ENCODE measurements at places on chromosomes 12 and 14.
A peak's percentile ranks its signal among the peaks of the same experiment; 100 is the strongest.

GRCh38 chr14:30680036-30680435 is 57.9 kb downstream of the SCFD1 start:
- DNase-seq, result no peak

GRCh38 chr12:47218191-47218654 is 138.5 kb upstream of the AMIGO2 start:
- DNase-seq, result no peak

DNA sequence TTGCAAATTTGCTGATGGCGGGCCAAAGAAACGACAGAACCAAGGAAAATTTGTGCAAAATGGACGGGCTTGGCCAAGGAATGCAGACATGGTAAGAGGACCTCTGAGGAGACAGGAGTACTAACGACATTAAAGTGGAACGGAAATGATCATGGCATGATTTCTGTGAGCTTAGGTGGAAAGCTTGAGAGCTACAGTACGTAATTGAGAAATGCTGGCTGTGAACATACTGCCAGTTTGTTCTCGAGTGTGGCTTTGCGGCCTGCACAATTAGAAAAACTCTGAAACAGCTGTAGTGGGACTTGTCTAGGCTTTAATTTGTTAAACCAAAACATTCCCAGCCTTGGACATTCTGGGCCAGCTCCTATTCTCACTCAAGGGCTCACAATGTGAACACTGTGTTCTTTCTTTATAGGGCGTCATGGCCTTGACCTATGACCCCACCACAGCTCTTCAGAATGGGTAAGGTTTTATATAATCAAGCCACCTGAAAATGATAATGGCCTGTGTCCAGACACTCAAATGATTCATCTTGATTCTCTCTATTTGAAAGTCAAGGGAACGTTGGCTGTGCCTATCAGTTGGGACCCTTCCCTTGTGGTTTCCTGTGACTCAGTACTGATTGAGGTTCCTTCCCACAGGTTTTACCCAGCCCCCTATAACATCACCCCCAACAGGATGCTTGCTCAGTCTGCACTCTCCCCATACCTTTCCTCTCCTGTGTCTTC is 48.5 kb downstream of the BAZ2A start:
- DNase-seq, result peak; percentile 32

DNA sequence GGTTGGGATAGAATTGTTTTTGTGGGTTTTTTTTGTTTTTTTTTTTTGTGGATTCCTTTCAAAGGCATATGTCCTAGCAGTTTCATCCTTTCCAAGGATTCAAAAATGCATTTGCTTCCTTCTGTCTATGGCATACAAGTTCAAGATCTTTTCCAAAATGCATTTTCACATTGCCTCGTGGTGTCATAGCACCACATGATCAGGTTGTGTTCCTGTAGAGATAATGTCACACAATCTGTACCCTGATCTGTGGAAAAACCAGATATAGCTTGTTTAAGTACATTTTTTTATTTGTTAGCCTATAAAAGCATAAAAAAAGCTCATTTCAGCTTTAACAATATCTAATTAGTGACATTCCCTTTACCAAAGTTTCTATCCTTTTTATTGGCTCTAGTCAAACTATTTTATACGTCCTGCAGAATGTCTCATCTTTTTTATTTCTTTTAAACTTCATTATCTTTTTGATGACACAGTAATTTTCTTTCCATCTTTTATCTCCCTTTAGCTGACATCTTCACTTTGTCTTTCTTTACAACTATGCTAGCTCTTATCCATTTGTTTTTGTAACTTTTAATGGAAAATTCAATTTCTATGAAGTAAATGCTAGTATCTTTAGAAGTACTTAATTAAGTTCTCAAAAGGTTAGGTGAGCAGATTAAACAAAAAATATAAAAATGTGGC is 106.0 kb upstream of the NOVA1 start:
- DNase-seq, result no peak

GRCh38 chr14:72892103-72892878 is 1.6 kb downstream of the DPF3 start:
- DNase-seq, result peak; percentile 28

GRCh38 chr14:106490442-106490841 is 964.1 kb downstream of the TMEM121 start:
- DNase-seq, result no peak

GRCh38 chr12:54522243-54522642 is 24.7 kb downstream of the NCKAP1L start:
- DNase-seq, result peak; percentile 73

GRCh38 chr14:45373877-45374276 is 120.9 kb upstream of the MIS18BP1 start:
- no peak for DNase-seq

- no peak for DNase-seq
These were observed 431.3 kb downstream of the NPAS3 start for GRCh38 chr14:33369972-33370371.

DNA sequence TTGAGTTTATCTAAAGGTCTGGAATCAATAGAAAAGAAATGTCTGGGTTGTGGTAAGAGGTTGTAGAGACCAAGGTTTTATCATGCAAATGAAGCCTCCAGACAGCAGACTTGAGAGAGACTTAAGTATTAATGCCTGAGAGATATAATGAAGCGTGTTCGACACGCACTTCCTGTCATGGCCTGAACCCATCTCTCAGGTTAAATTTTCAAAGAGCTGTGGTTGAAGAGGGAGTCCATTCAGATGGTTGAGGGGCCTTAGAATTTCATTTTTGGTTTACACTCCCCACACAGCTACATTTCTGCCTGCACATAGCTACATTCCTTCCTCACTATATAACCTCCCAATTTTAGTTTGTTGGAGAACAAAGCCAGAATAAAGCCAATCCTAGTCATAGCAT is 10.1 kb upstream of the CLEC12A start:
- no peak for DNase-seq

DNA sequence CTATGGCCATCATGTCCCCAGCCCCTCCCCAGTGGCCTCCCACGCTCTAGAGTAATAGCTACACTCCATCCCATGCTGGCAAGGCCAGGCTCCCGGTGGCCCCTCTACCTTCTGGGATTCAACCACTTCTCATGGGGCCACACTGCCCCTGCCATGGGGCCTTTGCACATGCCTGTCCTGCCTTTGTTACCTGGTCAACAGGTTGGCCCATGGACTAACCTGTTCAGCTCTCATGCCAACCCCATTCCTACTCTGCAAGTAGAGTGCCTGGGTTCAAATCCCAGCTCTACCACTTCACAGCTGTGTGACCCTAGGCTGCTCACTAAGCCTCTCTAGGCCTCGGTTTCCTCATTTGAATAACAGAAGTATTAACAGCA is 98.5 kb downstream of the RFLNA start:
- DNase-seq, result no peak

DNA sequence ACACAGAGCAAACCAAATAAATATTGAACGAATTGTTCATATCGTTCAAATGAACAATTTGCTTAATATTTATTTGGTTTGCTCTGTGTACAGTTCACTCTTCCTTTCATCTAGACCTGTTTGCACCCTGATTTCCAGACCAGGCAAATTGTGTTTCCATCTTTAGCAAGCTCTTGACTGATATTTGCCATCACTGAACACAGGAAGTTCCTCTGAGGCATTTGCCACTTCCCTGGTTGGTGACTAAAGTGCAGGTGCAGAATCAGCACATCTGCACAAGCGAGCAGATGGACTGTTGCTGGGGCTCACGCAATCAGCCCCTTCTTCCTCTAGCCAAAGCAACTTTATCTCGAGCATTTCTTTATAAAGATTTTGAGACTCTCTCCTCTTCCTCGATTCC is 112.9 kb downstream of the DAAM1 start:
- DNase-seq, result no peak

DNA sequence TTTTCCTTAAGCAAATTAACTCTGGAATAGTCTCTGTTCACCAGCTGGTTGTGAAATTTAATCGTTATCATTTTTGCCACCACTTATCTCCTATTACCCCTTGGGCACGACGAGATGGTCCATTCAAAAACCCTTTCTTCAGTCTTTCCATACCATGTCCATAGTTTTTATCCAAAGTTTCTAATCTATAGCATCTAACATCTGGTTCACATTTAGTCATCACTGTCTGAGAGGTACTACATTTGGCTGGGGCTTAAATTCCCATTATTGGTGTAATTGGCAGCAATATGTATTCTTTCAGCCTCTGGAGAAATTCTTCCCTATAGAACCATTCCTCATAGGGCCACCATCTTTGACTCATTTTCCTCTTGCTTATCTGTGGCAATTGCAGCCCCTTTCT is 163.5 kb downstream of the CCER1 start:
- no peak for DNase-seq

- peak; percentile 40 for DNase-seq
These were observed 1.1 kb upstream of the PPP1R13B start for GRCh38 chr14:103848175-103849077.

DNA sequence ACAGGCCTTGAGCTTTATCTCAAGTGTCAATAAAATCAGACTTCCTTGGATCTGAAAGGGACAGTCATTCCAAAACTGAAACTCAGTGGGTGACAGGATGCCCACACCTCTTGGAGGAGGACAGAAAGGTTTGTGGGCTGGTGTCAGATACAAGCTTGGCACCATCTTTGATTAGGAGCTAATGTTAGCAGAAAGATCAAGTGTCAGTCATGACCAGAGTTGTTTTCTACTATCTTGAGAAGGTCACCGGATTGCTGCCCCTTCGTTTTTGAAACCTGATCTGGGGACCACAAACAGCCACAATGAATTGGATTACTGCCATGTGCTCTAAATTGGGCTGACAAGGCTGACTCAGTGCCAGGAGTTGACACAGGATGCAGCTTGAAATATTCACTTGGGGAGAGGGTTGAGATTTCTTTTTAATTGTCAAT is 88.3 kb downstream of the OTOGL start:
- peak; percentile 25 for DNase-seq

DNA sequence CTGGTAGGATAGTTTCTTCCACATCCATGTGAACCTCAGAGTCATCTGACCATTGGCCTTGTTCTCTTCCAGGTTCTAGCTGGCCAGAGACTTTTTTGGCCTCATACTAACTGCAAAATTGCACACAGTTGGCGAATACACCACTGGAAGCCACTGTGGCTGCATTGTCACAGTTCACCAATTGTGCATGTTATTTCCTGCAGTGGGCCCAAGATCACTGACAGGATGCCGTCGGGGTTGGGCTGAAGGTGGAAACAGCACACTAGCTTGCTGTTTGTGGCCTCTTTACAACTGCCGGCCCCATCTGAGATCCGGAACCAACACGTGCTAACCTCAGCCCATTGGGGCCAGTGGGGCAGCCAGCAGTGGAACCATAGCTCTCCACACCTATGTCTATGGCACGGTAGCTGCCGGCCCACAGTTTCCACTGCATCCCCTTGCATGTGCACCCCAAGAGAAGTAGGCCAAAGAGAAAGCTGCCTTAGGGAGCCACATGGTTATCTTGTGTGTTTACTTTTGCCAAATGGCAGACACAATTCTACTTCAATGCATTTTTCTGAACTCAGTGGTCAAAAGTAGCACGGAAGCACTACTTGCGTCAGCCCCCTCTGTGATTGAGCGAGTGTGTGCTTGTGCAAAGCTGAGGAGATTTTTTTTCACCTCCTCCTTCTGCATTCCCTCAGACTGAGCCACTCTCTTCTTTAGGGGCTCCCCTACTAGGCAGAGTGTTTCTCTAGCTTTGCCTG is 464.0 kb downstream of the RAD51B start:
- peak; percentile 43 for DNase-seq

- DNase-seq, result no peak
These were observed 210.1 kb downstream of the DPF3 start for GRCh38 chr14:72683787-72684186.

GRCh38 chr12:99054601-99055128 is 409.6 kb downstream of the APAF1 start:
- no peak for DNase-seq

- peak; percentile 36 for DNase-seq
These were observed 163.6 kb upstream of the PARP11 start for GRCh38 chr12:4036671-4037271.

Measured in amniotic epithelial cell (primary cell).